HFF-Myc (cell line): ENCODE measurements at places on chromosomes 6 and 20.
A peak's percentile ranks its signal among the peaks of the same experiment; 100 is the strongest.

DNA sequence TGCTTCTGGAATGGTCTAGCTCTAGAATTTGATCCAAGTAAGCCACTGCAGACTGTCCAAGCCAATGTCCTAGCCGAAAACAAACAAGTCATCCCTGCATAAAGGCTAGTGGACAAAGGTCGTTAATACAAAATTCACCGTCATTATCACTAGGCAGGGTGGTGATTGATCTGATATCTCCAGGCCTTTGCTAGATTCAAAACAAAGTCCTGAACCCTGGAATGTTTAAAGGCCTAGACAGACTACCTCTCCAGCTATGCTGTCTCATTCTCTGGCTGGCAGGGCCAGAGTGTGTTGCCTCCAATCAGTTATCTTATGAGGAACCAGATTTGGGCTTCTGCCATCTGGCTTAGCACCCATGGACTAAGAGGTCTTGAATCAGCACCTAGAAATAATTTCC lies 38.3 kb downstream of the MAP7 start:
- DNase-seq: no peak

DNA sequence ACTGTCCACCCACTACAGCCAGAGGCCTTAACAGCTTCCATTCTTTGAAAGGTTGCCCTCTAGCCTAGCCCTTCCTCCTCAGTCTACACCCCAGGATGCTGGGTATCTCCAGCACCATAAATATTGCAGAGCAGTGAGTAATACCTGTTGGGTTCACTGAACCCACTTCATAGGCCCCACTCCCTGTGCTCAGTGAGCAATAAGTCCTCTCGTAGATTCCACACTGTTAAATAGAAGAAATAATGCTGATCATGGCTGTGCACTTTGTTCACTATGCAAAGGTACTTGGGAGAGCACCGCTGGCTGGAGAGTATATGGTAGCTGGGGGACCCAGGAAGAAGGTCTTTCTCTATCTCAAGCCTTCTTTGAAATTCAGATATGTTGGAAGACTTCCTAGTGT lies 87.3 kb downstream of the RSPH3 start:
- DNase-seq: no peak

GRCh38 chr20:9699181-9699580 lies 139.7 kb downstream of the PAK5 start:
- no peak for DNase-seq

- no peak for DNase-seq
Measured at GRCh38 chr20:58389324-58389967, 417 bp downstream of the VAPB start.

- peak; percentile 78 for DNase-seq
Measured at GRCh38 chr6:31737991-31738979, 1.5 kb upstream of the MSH5 start.

DNA sequence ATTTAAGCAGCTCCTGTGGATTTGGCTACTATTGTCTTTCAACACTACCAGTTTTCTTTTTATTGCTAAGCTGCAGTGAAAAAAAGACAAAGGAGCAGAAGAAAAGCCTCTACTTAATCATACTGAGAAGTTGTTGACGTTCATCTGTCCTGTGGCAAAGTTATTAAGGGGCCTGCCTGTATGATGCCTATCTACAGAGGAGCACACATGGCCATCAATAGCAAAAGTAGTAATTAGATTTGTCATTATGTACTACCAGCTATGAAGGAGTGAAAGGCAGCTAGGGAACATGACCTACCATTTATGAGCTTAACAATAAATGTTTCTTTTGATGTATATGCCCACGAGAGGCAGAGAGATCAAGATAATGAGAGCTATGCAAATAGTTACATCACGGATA lies 620.9 kb downstream of the PHF3 start:
- no peak for DNase-seq

DNA sequence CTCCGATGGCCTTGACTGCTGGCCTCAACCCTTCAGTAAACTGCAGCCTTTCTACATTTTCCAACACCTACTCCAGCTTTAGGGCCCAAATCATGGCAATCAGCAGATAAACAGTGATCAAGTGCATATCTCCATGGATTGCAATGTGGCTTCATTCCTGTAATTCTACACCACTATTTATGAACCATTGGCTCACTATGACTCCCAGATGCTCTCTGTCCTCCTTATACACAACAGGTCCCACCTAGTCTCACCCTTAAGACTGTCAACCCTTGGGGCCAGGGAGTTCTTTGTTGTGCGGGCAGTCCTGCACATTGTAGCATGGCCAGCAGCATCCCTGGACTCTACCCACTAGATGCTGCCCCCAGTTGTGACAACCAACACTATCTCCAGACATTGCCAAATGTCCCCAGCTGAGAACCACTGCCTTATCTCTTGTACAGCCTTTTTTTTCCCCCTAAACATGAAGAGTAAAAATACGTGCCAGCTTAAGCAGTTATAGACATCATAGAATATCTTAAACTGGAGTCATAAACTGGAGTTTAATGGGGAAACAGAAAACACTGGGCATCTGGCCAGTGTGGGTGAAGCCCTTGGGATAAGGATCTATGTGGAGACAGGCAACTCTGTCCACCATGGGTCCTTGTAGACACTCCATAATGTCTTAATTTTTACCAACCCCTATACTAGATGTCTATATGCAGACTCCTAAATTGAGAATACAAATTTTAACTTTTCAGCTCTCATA lies 21.1 kb downstream of the MRPL14 start:
- no peak for DNase-seq

DNA sequence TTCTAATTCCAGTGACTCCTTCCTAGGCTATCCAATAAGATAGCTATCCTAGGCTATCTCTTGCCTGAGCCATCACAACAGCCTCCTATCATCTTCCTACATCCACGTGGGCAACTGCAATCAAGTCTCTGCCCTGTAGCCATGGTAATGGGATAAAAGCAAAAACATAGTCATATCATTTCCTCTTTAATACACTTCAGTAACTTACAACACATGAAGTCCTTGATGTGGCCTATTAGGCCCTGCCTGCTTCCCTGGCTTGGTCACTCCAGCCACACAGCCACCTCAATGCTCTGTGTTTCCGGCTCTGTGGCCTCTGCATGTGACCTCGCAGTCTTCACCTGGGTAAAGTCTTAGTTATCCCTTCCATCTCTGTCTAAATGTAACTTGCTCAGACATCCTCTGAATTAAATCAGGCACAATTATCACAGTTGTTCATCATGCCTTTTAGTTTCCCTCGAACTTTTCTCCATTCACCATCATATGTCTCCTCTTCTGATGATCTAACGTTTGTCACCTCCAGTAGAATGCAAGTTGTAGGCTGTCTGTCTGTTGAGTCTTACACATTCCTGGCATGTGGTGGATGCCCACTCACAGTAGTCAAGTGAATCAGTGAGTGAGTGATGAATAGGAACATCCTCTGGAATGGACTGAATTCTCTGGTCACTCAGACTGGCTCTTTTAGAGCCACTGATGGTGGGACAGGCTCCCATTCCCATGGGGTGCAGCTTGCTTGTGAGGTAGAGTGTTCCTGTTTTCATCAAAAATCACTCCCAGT lies 229.4 kb downstream of the TBC1D7 start:
- no peak for DNase-seq

DNA sequence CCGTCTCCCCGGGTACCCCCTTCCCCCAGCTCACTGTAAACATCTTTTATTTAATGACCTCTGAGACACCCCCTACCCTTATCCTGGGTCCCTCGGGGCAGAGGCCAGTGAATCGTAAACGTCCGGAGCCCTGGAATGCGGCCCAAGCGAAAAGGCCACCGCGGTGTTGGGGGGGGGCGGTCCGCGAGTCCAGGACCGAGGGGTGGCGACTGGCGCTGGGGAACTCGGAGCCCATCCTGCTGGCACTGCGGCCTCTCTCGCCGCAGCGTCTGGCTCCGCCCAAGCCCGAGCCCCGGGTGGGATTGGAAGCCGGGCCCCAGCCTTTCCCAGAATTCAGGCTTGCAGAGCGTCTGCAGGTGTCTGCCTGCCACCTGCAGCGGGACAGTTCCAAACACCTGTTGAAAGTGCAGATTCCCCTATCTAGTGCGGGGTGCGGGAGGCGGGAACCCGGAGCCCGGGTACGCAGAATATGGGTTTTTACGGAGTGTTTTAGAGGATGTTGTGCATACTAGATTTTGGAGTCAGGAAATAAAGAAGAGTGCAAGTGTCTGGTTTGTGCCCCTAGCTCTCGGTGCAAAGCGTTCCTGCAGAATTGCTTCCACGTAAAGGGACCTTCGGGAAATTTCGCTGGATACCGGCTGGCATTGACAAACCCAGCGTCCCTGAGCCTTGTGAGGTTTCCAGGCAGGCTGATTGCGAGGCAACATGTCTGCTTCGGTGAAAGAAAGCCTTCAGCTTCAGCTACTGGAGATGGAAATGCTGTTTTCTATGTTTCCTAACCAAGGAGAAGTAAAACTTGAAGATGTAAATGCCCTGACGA lies 800 bp downstream of the RWDD2A start:
- DNase-seq: no peak

GRCh38 chr6:3429211-3429610 lies 27.6 kb downstream of the SLC22A23 start:
- no peak for DNase-seq
